ENCODE measurements at places on chromosomes 6 and 20. TPM values are rescaled to one million over a fixed set of nuclear protein-coding genes. Genes with fewer than 3 reads are reported as not detected.

- no peak overlapping the region for H3K27ac ChIP-seq
- no peak for DNase-seq
- H3K27me3 ChIP-seq: peaks cover 2% of the 10 kb centered on the region
- H3K36me3 ChIP-seq: no peaks in the 10 kb centered on the region
- no peaks in the 10 kb centered on the region for H3K4me1 ChIP-seq
- no peak overlapping the region for H3K4me3 ChIP-seq
Measured at GRCh38 chr6:30816791-30817739, 67.3 kb upstream of the DDR1 start.

GRCh38 chr20:35947489-35947888, 6.8 kb downstream of the SCAND1 start:
- H3K27me3 ChIP-seq: peaks cover 3% of the 10 kb centered on the region
- peak; percentile 21 for DNase-seq
- H3K4me1 ChIP-seq: peaks cover under 1% of the 10 kb centered on the region
- H3K27ac ChIP-seq: peak overlapping the region; percentile 13
- H3K36me3 ChIP-seq: no peaks in the 10 kb centered on the region

GRCh38 chr6:168411130-168411529, 29.9 kb upstream of the SMOC2 start:
- no peak for DNase-seq
- H3K36me3 ChIP-seq: peaks cover 6% of the 10 kb centered on the region
- H3K27ac ChIP-seq: no peak overlapping the region
- peaks cover 2% of the 10 kb centered on the region for H3K4me1 ChIP-seq
- H3K27me3 ChIP-seq: no peaks in the 10 kb centered on the region
- H3K4me3 ChIP-seq: no peak overlapping the region

DNA sequence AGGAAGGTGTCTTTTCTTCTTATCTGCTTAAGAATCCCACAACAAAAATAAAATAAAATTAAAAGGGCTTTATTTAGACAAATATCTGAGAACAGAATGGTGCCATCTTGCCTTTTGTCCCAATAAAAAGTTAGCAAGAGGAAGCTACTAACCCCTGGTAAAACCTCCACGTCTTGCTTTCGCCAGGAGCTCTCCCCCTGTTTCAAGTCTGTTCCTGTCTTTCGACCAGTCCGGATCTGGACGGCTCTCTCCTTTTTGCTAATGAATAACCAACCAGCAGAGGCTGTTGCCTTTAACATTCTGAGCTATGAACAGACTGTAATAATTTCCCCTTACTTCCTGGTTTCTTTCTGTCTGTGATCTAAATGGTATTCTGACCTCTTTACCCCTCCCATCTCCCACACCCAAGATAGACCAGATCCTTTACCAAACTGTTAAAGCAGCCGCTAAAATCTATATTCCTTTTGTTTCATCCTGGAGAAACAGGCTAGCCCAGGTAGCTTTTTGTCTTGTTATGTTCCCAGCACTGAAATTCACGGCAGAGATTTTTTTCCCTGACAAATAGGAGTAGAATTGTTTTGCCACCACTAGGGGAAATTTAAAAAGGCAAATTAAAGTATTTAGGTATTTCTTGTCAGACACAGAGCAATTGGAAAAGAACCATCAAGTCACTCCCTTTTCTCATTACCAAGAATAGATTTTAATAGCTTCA, at the start of gene FRK:
Gene FRK, minus strand, starts transcription at position 320 of the 712 bp plus-strand sequence. CDS start 580 bp downstream, outside the sequence.
- no peaks in the 10 kb centered on the region for H3K27me3 ChIP-seq
- no peak within 1 kb of the TSS for H3K4me3 ChIP-seq
- no peak for DNase-seq
- H3K36me3 ChIP-seq: no peaks in the 10 kb centered on the region

- no peaks in the 10 kb centered on the region for H3K36me3 ChIP-seq
- H3K27me3 ChIP-seq: no peaks in the 10 kb centered on the region
- H3K27ac ChIP-seq: no peak overlapping the region
- H3K4me3 ChIP-seq: no peak overlapping the region
- no peak for DNase-seq
Measured at GRCh38 chr6:142870787-142871415, 74.1 kb downstream of the HIVEP2 start.

DNA sequence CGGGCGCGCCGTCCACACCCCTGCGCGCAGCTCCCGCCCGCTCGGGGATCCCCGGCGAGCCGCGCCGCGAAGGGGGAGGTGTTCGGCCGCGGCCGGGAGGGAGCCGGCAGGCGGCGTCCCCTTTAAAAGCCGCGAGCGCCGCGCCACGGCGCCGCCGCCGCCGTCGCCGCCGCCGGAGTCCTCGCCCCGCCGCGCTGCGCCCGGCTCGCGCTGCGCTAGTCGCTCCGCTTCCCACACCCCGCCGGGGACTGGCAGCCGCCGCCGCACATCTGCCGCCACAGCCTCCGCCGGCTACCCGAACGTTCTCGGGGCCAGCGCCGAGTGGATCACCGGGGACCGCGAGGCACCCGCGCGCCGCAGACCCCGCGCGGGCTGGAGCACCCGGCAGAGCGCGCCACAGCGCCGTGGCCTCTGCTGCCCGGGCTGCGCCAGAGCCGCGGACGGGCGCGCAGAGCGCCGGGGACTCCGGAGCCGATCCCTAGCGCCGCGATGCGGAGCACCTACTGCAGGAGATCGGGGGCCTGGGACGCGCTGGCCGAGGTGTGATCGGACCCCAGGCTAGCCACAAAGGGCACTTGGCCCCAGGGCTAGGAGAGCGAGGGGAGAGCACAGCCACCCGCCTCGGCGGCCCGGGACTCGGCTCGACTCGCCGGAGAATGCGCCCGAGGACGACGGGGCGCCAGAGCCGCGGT, at the start of gene BMP2:
Gene BMP2, plus strand, starts transcription at position 151 of the 692 bp plus-strand sequence. CDS start 2,441 bp downstream, outside the sequence.
- peak; percentile 70 for DNase-seq

GRCh38 chr6:11769244-11769643, 9.4 kb downstream of the ADTRP start:
- no peak overlapping the region for H3K4me3 ChIP-seq
- H3K27ac ChIP-seq: no peak overlapping the region
- H3K36me3 ChIP-seq: no peaks in the 10 kb centered on the region
- no peak for DNase-seq
- no peaks in the 10 kb centered on the region for H3K27me3 ChIP-seq

DNA sequence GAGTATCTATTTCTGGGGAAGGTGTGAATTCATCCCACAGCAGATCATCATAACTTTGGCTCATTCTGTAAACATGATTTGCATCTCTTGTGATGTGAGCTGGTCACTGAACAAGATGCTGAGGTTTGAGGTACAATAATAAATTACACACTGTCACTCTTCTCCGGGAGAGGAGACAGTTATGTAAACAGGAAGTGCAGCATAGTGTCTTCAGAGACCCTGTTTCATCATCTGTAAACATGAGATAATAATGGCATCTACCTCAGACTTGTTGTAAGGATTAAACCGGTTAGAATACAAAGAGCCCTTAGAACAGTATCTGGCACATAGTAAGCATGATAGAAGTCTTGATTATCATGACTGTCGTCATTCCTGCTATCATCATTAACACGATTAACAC, 125.2 kb downstream of the TBC1D7 start:
- H3K36me3 ChIP-seq: peaks cover 8% of the 10 kb centered on the region
- no peak overlapping the region for H3K27ac ChIP-seq
- H3K4me1 ChIP-seq: no peaks in the 10 kb centered on the region
- H3K4me3 ChIP-seq: no peak overlapping the region

DNA sequence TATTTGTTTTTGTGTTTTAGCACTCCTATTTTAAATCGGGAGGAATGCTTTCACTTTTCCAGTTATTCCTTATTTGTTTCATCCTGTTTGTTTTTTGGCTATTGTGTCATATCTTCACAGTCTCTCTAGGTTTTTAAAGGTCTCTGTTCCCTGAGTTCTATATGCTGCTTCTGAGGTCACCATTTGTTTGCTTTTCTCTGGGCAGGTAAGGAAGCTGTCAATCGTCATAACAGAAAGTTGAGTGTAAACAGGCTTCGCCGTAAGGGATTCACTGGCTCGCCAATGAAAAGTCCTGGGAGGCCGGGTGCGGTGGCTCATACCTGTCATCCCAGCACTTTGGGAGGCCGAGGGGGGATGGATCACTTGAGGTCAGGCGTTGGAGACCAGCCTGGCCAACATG, 48.7 kb upstream of the RPS6KA2 start:
- peaks cover 4% of the 10 kb centered on the region for H3K36me3 ChIP-seq
- H3K4me3 ChIP-seq: no peak overlapping the region
- peaks cover 14% of the 10 kb centered on the region for H3K4me1 ChIP-seq
- no peaks in the 10 kb centered on the region for H3K27me3 ChIP-seq
- no peak overlapping the region for H3K27ac ChIP-seq
- DNase-seq: no peak

DNA sequence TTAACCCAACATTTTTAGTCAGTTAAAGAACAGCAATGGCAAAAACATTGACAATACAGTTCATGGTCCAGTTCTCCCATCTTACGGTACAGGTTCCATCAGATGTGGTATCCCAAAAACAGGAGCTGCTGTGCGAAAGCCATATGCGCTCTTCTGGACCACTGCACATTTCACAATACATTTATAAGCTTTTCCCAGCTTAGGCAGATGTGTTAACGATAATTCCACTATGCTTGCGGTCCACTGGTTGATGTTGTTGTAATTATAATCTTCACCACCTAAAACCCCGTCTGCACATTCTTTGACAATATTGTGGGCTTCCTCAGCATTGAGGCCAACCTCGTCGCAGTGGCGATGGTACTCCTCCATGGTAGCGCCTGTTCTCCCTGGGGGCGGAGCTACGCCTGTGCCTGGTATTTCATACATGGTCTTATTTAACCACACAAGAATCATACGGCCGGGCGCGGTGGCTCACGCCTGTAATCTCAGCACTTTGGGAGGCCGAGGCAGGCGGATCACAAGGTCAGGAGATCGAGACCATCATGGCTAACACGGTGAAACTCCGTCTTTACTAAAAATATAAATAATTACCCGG, 52.0 kb downstream of the BFSP1 start:
- no peaks in the 10 kb centered on the region for H3K4me1 ChIP-seq
- peaks cover 4% of the 10 kb centered on the region for H3K36me3 ChIP-seq
- DNase-seq: no peak
- no peak overlapping the region for H3K27ac ChIP-seq
- H3K27me3 ChIP-seq: peaks cover 2% of the 10 kb centered on the region

- H3K4me3 ChIP-seq: no peak overlapping the region
- H3K27ac ChIP-seq: no peak overlapping the region
- H3K4me1 ChIP-seq: peaks cover 13% of the 10 kb centered on the region
- H3K36me3 ChIP-seq: peaks cover 6% of the 10 kb centered on the region
- peaks cover 21% of the 10 kb centered on the region for H3K27me3 ChIP-seq
- peak; percentile 30 for DNase-seq
Measured at GRCh38 chr6:37648465-37649330, 49.0 kb downstream of the MDGA1 start.

DNA sequence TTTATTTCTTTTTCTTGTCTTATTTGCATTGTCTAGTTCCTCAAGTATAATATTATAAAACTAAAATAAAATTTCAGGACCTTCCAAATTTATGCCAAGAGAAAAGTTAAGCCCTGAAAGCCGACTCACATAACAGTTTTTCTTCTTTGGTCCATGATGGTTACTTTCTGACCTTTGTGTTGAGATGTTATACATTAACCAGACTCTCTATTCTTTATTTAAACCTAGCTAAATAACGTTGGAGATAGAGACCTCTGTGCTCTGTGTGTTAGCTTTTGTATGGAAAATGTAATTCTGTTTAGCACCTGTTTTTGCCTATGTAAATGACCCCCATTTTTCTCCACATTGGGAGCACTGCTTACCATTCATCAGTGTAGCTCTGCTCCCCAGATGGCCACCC, 352.4 kb downstream of the CD109 start:
- H3K4me1 ChIP-seq: no peaks in the 10 kb centered on the region
- H3K36me3 ChIP-seq: no peaks in the 10 kb centered on the region
- no peaks in the 10 kb centered on the region for H3K27me3 ChIP-seq

DNA sequence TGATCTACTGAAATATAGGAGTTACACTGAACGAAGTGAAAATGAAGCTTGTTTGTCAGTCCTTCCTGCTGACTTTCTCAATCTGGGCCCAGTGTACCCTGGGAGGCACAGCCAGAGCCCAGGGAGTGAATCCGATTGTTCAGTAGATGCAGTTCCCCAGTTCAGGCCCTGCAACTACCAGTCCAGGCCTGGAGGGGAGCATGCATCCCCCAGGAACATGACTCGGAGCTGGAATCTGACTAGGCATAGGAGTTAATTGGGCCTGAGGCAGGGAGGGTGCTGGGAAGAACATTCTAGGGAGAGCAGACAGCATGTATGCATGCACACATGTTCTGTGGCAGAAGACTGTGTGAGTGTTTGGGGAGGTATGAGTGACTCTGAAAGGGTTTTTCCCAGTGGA, 42.1 kb downstream of the PHACTR3 start:
- DNase-seq: no peak
- H3K27ac ChIP-seq: no peak overlapping the region
- no peak overlapping the region for H3K4me3 ChIP-seq
- no peaks in the 10 kb centered on the region for H3K4me1 ChIP-seq

DNA sequence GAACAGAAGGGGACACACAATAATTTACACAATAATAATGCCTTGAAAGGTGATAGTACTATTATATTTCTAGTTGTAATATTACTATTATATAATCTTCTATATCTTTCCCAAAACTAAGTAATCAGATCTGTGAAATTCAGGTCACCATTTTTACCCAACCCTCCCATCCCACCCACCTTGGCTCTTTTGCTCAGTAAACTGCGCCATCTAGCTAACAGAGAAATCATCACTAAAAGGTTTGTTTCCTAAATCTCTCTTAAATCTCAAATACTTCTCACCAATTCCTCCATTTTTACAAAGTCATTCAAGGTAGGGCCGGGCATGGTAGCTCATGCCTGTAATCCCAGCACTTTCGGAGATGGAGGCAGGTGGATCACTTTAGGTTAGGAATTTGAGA, 83.4 kb downstream of the CDK19 start:
- H3K4me1 ChIP-seq: no peaks in the 10 kb centered on the region
- no peak for DNase-seq
- no peak overlapping the region for H3K4me3 ChIP-seq
- no peaks in the 10 kb centered on the region for H3K27me3 ChIP-seq

DNA sequence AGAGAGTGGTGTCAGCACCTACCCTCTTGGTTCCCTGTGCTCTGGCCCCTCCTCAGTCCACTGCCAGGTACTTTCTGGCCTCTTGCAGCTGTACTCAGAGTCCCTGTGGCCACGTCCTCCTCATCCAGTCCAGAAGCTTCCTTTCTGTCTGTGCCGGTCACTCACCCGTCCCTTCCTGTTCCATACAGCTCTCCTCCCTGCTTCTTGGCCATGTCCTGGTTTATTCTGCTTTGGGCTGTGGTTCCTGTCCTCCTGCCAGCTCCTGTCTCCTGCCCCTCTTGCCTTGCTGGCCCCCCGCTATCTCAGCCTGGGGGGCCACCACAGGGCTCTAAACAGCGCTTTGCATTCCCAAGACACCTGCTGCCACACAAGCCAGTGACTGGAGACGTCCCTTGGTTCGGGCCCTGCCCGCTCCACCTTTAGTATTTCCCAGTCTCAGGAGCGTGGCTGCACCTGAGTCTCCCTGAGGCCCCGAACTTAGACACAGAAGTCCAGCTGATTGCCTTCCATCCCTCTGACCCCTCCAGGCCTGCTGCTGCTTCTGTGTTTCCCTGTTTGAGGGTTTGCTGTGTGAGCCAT, 15.5 kb upstream of the RBM38 start:
- no peaks in the 10 kb centered on the region for H3K36me3 ChIP-seq
- no peaks in the 10 kb centered on the region for H3K4me1 ChIP-seq
- no peak overlapping the region for H3K4me3 ChIP-seq

MYL9 gene
- 2.0 TPM for total RNA-seq

B4GALT5 gene
- 61.3 TPM for total RNA-seq

OTOR gene
- not detected for total RNA-seq

FAM217A gene
- total RNA-seq: not detected

PSORS1C2 gene
- 0.49 TPM for total RNA-seq

TMEM170B gene
- total RNA-seq: 11.0 TPM

C6orf58 gene
- not detected for total RNA-seq

PABPC1L gene
- total RNA-seq: 27.7 TPM

PRSS16 gene
- 0.64 TPM for total RNA-seq

PRPF6 gene
- 60.9 TPM for total RNA-seq
